Activated naive CD4-positive, alpha-beta T cell (primary cell): ENCODE measurements at places on chromosomes 7 and 10.

- DNase-seq: no peak
Observed at GRCh38 chr7:132394283-132395198, 181.7 kb downstream of the PLXNA4 start.

DNA sequence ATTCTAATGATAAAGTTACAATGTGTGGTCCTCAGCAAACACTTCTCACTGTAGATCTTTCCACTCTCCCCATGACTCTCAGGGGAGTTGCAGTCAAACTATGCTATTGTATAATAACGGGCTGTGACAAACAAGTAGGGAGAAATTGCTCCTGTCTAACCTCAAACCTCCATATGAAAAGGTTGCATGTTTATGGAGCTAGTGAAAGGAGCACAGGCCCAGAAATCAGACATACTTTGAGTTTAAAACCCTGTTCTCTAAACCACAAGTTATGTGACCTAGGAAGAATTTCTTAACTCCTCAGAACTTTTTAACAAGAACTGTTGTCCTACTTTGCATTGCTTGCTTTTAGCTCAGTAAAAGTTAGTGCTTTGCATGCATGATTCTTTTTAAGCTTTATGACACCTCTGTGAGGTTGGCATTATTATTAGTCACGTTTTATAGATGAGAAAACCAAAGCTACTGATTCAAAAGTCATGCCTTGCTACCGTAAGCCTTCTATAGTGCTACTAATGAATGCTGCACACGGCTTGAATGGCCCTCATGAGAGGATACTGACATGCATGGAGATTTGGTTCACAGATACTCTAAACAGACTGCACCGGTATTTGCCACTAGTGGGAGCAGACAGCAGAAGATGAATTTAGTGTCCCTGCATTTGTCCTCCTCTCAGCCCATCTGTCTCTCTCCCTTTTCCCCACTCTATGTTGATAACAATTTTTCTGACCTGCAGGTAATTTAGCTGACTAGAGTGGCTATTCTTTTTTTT, 129.5 kb upstream of the PCGF5 start:
- no peak for DNase-seq

DNA sequence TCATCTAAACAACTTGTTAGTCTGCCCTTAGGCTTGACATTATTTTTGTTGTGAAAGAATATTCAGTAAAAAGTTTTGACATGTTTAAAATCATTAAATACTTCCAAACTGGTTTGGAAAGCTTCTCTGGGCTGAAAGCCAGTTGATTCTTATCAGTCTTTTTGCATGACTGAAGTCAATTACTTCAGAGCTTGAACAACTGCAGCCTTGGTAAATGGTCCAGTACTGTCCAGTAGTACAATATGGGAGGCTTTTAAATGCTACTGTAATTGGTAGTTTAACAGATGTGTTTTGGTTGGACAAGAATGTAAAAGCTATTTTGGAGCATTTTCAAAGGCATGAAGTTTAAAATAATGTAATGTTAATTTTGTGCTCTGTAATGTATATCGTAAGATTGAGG, 103.4 kb downstream of the SDK1 start:
- no peak for DNase-seq

- DNase-seq: no peak
Observed at GRCh38 chr7:4245866-4246470, 436.1 kb upstream of the FOXK1 start.

DNA sequence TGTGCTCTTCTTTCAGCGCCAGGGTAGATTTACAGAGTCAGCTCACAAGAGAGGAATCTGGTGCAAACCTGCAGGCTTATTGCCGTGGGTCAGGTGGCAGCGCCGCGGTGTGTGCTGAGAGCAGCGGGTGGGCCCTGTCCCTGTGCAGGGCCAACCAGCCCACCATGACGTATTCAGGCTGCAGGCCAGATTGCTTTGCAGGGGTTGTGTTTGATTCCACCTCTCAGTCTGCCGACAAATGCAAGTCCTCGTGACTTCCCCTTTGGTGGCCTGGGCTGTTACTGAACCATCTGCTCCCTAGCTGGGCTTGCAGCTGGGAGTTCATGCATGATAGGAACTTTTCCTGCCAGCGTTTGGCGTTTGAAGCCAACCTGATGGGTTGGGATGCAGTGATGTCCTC, 66.7 kb upstream of the LEP start:
- DNase-seq: no peak
